ENCODE measurements at places on chromosomes 3 and 15.

DNA sequence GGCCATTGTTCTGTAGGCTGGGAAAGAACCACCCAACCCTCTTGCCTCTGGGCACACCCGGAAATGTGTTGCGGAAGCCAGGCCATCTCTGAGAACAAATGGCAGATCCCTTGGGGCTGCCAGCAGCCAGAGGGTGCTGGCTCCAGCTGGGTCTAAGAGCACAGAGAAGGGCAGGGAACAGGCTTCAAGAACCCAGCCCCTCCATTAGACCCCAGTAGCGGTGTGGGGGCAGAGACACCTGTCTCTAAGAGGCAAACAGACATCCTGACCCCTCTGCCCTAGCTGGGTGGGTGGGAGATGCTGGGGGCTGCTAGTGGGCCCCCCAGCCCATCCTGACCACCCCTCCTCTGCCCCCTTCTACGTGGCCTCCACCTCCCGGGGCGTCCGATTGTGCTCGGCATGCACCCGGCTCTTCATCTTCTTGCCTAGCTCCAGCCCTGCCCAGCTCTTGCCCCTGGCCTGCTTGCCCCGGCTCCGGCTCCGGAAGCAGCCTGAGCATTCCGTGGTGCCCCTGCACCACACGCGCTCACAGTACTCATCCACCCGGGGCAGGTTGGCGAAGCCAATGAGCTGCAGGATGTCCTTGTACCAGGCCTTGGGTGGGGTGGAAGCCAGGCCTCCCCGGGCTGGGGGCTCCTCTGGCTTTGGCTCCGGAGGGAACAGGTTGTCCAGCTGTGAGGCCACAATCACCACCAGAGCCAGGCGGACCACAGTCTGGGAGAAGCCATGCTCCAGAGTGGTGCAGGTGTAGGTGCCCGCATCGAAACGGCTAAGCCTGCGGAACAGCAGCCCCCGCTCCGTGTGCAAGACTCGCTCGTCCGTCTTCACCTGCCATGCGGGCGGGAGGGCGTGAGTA, 9.4 kb downstream of the SEMA3G start:
- no peak for DNase-seq

GRCh38 chr15:66080717-66081398, 172.7 kb downstream of the MEGF11 start:
- peak; percentile 69 for DNase-seq

GRCh38 chr3:52827441-52827840, 3.0 kb downstream of the ITIH4 start:
- DNase-seq: peak; percentile 27

DNA sequence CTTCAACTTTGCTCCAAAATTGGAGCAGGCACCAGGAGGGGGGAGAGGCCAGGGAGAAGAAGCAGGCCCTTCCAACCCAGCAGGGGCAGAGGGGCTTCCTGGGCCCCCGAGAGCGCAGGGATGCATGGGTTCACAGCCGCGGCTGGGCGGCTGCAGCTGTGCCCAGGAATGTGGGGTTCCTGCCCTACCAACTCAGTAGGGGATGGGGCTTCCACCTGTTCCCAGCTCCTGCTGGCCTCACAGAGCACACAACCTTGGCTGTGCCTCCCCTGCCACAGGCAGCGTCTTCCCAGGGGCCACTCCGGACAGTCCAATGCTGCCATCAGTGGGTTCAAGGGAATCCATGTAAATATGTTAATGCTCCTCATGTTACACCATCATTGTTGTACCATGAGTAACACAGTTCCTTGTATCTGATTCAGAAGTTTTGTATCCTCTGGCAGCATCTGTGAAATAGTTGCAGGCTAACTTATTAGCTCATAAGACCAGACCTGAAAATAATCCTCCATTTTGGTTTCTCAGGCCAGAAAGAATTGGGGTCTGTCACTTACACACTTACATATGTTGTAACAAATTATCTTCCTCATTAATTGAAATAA, 12.1 kb upstream of the SIAH2 start:
- DNase-seq: peak; percentile 66

DNA sequence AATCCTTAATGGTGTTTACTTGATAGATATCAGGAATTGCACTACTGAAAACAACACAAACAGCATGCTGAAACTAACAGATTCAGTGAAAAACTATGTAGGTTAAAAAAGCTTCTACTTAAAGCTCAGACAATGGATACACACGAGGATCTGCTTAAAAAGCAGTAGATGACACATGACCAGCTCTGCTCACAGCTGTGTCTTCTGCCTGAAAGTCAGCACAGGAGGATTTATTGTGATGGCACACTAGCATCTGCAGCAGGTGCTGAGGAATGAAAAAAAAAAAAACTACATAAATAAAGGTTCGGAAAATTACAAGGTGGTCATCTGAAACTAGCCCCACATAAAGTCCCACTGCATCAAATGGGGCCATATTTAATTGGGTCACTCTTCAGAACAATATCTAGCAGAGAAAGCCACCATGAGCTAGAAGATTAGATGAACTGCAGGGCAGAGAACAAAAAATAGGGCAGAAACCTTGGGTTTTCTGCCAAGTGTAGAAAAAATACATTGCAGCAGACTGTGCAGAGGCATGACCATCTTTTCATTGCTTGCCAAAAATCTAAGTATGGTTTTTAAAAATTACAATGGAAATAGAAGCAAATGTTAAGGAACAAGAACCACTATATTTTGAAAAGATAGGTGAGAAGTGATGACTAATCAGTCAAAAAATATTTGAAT, 13.2 kb upstream of the GOLM2 start:
- DNase-seq: no peak

DNA sequence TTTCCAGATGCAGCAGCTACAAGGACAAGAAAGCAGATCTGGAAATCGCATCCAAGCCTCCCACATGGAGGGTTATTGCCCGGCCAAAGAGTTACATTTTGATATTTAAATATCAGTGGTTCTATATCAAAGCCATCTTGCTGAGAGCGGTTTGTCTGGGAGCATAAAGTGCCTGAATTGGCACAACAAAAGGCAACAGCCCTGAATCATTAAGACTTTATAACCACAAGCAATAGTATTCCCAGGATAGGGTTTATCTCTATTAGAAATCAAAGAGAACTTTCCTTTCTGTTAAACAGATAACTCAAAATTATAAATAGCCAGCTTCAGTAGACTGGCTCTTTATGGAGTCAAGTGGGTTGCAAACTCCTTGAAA, 564.7 kb downstream of the ROBO1 start:
- DNase-seq: no peak

DNA sequence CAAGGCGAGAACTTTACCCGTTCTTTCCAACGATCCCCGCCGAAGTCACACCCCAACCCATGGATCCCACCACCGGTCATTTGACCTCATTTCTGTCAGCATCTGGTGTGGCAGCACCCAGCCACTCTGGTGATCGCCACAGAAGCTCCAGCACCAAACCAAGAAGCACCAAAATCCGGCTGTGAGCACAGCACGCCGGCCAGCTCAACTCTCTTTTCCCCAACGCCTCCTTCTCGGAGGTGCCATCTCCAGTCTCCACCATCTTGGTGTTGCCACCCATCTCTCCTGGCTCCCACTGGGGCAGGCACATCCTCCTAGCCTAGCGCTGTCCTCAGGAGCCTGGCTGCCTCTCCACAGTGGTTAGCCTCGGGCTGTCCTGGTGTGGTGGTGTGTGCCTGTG, 6.5 kb downstream of the MUC4 start:
- no peak for DNase-seq

DNA sequence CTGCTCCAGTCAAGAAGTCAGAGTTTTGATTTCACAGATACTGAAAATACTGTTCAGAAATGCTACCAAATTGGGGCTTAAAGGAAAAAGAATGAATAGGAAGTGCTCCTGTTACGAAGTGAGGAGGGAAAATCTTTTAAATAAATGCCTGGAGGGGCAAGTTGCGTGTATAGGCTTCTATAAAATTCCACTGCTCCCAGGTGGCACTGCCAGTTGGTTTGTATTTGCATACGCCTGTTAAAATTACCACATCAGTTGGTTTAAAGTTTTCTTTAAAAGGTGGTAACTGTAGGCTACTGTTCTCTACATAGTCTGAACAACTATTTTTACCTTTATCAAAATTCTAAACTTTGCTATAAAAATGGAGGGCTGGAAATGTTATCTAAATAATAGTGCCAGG, 123.5 kb downstream of the DLG1 start:
- no peak for DNase-seq

- DNase-seq: no peak
These were observed 70.2 kb upstream of the GADL1 start for GRCh38 chr3:30964612-30965011.

DNA sequence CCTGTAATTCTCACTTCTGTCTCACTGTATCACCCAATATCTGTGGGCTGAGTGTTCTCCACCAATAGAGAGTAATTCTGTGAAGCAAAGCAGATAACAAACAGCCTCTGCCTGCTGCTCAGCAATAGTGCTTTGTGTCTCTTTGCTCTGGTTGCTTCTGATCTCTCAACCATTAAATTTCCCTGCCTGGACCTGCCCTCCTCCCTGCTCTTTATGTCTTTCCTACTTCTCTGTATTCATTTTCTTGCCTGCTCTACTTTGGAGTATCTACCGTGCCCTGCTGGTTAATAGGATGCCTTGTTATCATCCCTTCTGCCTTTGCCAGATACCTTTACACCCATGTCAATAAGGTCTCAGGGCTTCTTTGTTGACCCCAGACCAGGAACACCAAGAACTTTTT, 102.9 kb upstream of the CGNL1 start:
- DNase-seq: no peak

GRCh38 chr3:15465876-15466585, 38.6 kb downstream of the EAF1 start:
- DNase-seq: no peak

- DNase-seq: peak; percentile 67
These were observed 91.2 kb upstream of the NAALADL2 start for GRCh38 chr3:174767853-174768382.

DNA sequence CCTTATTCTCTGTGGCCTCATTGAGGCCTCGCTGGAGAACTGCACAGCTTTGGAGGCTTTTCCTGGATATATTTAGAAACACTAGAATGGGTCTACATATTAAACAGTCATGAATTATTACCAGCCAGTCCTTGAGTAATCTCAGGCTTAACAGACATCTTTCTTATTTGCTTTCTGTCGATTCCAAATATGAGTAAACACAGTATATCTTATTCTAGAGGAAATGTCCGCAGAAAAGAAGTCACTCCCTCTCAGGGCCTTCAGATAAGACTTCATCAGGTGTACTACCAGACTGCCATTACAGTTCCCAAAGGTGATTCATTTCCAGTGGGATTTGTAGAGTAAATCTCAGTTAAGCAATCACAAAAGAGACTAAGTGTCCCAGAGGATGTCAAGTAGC, 310.7 kb downstream of the RBMS3 start:
- DNase-seq: no peak

GRCh38 chr3:23076437-23076836, 126.7 kb upstream of the UBE2E2 start:
- DNase-seq: no peak

- DNase-seq: no peak
These were observed 829.5 kb downstream of the ROBO2 start for GRCh38 chr3:77869423-77869822.

DNA sequence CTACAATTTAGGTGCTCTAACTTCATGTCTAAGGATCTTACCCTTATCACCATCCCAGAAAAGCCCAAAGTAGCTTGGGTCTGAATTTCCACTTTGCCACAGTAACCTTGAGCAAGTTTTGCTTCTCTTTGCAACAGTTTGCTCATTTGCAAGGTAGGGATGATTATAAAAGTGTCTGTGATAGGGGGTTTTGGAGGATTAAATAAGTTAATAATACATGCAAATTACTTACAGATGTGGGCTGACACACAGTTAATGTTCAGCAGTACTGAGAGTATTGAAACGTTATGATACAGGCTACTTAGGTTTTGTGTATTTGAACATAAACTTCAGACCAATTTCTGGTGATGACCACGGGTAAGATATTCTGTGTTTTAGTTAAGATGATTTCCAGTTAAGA, 444.7 kb upstream of the TPRG1 start:
- no peak for DNase-seq

GRCh38 chr3:134366221-134366927, 7.9 kb downstream of the AMOTL2 start:
- DNase-seq: no peak

DNA sequence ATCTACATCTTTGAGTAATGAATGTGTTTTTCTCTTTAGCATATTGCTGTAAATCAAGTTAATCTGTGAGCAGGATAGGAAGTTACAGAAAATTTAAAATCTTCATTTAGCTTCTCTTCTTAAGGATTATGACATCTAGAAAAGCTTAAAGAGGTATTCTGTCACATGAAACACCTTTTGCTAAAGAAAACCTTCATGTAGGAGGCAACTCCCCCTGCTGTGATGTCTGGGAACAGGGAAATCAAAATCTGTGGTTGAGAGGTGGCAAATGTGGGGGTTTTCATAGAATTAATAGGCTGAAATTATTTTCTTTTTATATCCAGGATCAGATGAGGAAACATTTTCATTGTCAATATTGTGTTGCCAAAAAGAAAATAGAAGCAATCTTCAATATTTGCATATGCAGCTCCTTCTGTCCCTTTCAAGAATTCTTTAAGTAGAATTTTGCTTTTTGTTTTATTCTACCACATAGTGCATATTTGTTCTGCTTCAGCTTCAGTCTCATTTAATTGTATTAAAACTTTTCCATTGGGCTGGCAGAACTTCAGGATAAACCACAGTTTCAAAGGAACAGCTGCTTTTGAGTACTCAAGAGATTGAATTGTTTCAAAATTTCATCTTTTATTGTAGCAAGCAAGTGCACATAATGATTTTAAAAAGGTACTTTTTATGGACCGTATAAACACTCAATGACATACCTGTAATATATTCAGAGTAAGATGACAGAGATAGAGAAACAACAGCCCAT, 128.4 kb downstream of the RAP2B start:
- DNase-seq: no peak

DNA sequence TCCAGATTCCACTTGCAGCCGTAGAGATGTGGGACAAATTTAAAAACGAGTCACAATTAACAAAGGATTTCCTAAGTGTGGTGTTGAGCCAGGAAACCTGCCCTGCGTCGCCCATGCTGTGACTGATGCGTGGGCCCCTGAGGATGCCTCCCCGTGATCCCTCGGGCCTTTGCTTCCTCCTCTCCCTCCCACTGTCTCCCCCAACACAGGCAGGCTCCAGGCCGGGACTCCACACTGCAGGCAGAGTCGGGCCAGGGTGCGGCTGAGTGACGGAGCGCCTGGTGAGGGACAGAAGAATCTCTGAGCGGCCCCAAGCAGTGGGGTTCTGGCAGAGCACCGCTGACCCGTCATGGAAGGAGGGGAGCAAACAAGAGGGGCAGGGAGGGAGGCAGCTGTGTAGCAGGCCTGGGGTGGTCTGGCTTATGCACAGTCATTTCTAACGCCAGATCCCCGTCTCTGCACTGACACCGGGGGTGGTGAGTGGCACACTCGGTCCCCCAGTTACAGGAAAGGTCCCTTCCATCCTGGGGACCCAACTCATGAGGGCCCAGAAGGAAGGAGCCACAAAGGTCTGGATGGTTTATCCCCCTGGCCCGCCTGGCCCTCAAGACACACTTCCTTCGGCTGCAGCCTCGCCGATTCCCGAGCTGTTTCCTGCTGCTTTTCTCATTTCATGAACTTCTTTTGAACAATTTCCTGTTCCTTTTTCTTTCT, 91.0 kb downstream of the XXYLT1 start:
- DNase-seq: no peak

DNA sequence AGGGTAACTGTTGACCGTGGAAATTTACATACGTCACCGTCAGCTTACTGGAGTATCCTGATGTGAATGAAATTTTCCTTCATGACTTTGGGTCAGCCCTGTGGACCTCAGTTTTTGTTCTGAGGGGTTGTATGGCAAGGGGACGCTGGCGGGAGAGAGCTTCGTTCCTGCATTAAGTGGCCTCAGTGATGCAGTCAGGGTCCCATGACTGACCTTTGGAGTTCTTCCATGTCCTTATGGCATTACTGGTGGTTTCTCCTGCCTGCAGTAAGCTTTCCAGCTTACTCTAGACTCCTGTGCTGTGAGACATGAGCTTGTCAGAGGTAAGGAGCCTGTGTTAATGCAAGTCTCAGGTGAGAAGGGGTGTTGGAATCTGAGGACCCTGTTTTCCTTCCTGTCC, 1.8 kb downstream of the CD276 start:
- DNase-seq: no peak
